ENCODE measurements at places on chromosomes 2 and 18. TPM values are rescaled to one million over a fixed set of nuclear protein-coding genes. Genes with fewer than 3 reads are reported as not detected.

DNA sequence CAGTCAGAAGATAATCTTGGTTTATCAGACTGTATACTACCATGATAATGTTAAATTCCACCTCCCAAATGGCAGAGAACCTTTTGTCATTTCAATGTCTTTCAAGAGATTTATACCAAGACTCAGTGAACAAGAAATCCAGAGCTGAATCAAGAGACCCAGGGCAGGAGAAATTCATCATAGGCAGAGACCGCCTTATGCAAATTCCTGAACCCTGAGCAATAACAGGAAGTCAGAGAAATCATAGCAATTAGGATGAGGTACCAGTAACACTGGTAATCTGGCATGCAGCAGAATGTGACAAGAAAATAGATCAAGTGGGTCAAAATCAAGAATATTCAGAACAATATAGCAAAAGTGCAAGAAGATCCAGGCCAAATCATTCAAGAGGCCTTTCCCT is 412.4 kb upstream of the LRATD1 start:
- H3K4me3 ChIP-seq: no peak overlapping the region
- no peaks in the 10 kb centered on the region for H3K36me3 ChIP-seq
- DNase-seq: no peak
- H3K4me1 ChIP-seq: no peaks in the 10 kb centered on the region

- no peak overlapping the region for H3K4me3 ChIP-seq
- no peaks in the 10 kb centered on the region for H3K27me3 ChIP-seq
- no peak overlapping the region for H3K27ac ChIP-seq
- peak; percentile 60 for DNase-seq
Observed at GRCh38 chr2:240310645-240311044, 124.8 kb upstream of the GPC1 start.

DNA sequence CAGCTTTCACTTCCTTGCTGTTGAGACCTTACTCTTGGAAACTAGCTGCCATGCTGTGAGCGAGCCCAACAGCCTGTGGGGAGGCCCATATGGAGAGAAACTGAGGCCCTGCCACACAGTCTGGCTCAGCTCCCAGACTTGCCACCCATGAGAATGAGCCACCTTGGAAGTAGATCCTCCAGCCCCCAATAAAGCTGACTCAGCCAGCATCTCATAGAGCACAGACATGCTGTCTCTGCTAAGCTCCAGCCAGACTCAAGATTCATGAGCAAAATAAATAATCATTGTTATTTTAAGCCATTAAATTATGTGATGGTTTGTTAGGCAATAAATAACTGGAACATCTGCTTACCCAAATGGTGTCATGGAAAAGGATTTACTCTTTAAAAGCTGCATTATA is 53.6 kb upstream of the DDX18 start:
- H3K27ac ChIP-seq: no peak overlapping the region
- no peaks in the 10 kb centered on the region for H3K27me3 ChIP-seq
- no peaks in the 10 kb centered on the region for H3K4me1 ChIP-seq
- no peak for DNase-seq
- no peaks in the 10 kb centered on the region for H3K36me3 ChIP-seq

DNA sequence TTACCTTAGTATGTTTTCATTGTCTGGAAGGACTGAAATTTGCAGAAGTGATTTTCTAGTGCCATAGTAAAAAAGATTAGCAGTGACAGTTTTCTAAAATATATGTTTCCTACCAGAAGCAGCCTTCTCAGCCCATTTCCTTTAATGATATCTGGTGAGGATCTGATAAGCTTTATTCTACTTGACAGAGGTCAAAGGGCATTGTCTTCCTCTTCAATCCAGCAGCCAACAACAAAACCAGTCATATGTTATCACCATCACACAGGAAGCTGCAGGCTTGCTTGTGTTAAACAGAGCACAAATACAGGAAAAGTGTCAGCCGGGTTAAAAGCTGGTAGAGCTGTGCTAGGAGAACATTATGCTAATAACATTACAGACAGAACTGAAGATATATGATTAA is 35.6 kb upstream of the ZSWIM2 start:
- H3K4me1 ChIP-seq: no peaks in the 10 kb centered on the region
- DNase-seq: no peak
- H3K27me3 ChIP-seq: no peaks in the 10 kb centered on the region
- H3K4me3 ChIP-seq: no peak overlapping the region
- no peak overlapping the region for H3K27ac ChIP-seq
- H3K36me3 ChIP-seq: no peaks in the 10 kb centered on the region

GRCh38 chr2:25176138-25176537 is 7.8 kb upstream of the POMC start:
- no peaks in the 10 kb centered on the region for H3K36me3 ChIP-seq
- no peak for DNase-seq
- no peaks in the 10 kb centered on the region for H3K4me1 ChIP-seq
- H3K27me3 ChIP-seq: no peaks in the 10 kb centered on the region
- H3K27ac ChIP-seq: no peak overlapping the region
- H3K4me3 ChIP-seq: no peak overlapping the region

- no peaks in the 10 kb centered on the region for H3K27me3 ChIP-seq
- H3K4me1 ChIP-seq: peaks cover 2% of the 10 kb centered on the region
- no peak overlapping the region for H3K4me3 ChIP-seq
Observed at GRCh38 chr2:219408631-219409030, 9.5 kb upstream of the DES start.

ASAP2 gene
- total RNA-seq: 55.2 TPM

DNA sequence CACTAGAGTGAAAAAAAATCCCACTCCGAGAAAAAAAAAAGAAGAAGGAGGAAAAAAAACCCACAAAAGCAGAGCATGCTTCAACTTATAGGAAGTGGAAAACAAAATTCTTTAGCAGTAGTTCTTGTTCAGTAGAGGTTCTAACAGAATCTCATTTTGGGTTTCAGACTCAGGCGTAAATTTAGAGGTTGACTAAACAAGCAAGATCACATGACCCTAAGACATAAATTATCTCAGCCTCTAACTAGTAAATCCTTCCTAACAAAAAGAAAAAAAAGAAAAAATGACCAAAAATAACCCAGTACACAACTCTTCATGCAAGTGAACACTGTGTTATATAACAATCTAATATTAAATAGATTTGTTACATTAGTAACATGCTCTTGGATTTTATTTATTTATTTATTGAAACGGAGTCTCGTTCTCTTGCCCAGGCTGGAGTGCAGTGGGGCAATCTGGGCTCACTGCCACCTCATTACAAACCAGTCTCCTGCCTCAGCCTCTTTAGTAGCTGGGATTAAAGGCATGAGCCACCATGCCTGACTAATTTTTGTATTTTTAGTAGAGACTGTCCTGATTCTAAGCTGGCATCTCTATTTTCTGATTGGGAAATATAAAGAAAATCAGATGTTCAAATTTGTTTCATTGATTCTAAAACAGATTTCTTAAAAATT is 35.4 kb downstream of the PPP4R3B start:
- H3K27me3 ChIP-seq: no peaks in the 10 kb centered on the region
- no peaks in the 10 kb centered on the region for H3K36me3 ChIP-seq
- no peak overlapping the region for H3K27ac ChIP-seq
- DNase-seq: no peak
- no peak overlapping the region for H3K4me3 ChIP-seq

ERBB4 gene
- 42.0 TPM for total RNA-seq

NETO1 gene
- total RNA-seq: 3.8 TPM

GRCh38 chr2:142874293-142874814 is 3.1 kb upstream of the KYNU start:
- H3K27ac ChIP-seq: no peak overlapping the region
- no peak for DNase-seq
- H3K27me3 ChIP-seq: no peaks in the 10 kb centered on the region
- no peak overlapping the region for H3K4me3 ChIP-seq
- no peaks in the 10 kb centered on the region for H3K36me3 ChIP-seq
- H3K4me1 ChIP-seq: no peaks in the 10 kb centered on the region

UGT1A9 gene
- total RNA-seq: not detected

AFF3 gene
- total RNA-seq: 15.7 TPM

DNA sequence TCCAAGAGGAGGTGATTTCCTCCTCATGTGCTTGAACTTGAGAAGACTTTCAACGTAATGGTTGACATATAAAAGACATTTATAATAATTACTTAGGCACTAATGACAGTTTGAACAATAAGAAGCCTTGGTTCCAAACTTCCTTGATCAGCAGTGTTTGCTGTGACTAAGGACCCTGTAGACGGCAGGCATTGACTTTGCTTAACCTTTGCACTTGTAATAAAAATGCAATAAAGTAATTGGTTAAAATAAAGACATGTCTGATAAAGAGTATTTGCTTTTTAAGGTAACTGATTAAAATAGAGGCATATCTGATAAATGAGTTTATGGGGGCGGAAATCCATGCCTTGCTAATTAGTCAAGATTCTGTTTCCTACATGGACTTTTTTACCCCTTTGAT is 82.2 kb upstream of the ST8SIA3 start:
- DNase-seq: no peak
- H3K27me3 ChIP-seq: no peaks in the 10 kb centered on the region
- no peaks in the 10 kb centered on the region for H3K36me3 ChIP-seq
- no peak overlapping the region for H3K4me3 ChIP-seq

PID1 gene
- 44.8 TPM for total RNA-seq

GRCh38 chr2:133574620-133575019 is 6.4 kb upstream of the NCKAP5 start:
- no peak overlapping the region for H3K27ac ChIP-seq
- H3K27me3 ChIP-seq: peaks cover 2% of the 10 kb centered on the region

DNA sequence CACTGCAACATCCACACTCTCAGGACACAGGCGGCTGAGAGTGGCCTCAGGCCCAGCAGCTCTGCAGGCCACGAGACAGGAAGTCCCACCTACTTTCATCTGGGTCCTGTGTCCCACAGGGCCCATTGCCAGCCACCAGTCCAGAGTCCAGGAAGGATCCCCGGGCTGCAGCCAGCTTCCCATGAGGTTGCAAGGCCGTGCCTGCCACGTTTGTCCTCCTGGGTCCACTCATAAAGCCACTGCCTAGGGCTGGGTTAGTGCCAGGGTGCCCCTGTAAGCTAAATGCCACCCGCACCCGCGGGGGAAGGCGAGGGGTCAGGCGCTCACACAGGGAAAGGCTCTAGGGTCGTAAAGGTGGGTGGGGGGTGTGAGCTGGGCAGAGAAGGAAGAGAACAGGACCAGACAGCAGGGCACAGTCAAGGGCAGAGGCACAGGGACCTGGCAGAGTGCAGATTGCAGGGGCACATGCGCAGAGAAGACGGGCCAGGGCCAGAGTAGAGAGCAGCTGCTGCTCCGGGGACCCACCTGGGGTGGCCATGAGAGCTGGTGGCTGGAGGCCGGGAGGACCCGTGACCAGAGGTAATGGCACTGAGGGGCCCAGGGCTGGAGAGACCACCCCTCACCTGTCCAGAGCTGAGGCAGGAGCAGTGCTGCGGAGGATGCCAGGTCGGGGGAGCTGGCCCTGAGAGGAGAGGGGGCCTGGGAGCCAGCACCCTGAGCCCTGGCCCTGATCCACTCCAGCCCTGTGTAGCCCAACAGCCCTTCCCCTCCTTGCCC is 8.0 kb downstream of the AGXT start:
- no peak overlapping the region for H3K4me3 ChIP-seq
- H3K4me1 ChIP-seq: no peaks in the 10 kb centered on the region
- no peaks in the 10 kb centered on the region for H3K27me3 ChIP-seq
- H3K36me3 ChIP-seq: no peaks in the 10 kb centered on the region
- DNase-seq: peak; percentile 32

- no peaks in the 10 kb centered on the region for H3K27me3 ChIP-seq
- no peak overlapping the region for H3K27ac ChIP-seq
- no peaks in the 10 kb centered on the region for H3K36me3 ChIP-seq
- no peak overlapping the region for H3K4me3 ChIP-seq
- no peaks in the 10 kb centered on the region for H3K4me1 ChIP-seq
Observed at GRCh38 chr2:120319686-120320317, 26.1 kb upstream of the INHBB start.

MSTN gene
- total RNA-seq: 0.81 TPM

GRCh38 chr18:8616028-8616401 is 6.8 kb downstream of the RAB12 start:
- no peak overlapping the region for H3K27ac ChIP-seq
- no peak for DNase-seq
- peaks cover 4% of the 10 kb centered on the region for H3K4me1 ChIP-seq

DNA sequence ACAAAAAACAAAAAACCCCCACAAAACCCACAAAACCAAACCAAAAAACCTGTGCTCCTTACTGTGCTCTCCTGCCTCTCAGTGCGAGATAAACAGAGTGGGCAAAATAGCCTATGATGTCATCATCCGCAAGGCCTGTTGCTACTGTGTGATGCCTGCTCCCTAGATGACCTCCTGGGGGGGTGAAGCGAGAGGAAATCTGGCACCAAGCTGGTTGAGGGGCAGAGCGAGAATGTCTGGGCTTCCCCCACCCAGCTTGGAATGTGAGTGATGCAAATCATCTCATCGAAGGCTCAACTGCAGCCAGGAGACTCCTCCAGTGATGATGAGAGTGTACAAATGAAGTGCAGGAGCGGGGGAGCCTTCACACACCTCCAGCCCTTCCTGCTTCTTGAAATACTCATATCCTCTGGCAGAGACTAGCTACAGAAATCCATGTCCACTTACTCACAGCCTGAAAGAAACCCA is 57.7 kb upstream of the MAP4K3 start:
- DNase-seq: no peak
- peaks cover 5% of the 10 kb centered on the region for H3K4me1 ChIP-seq
- no peak overlapping the region for H3K4me3 ChIP-seq
- H3K36me3 ChIP-seq: no peaks in the 10 kb centered on the region
- H3K27me3 ChIP-seq: no peaks in the 10 kb centered on the region
- H3K27ac ChIP-seq: no peak overlapping the region

KCNJ3 gene
- 5.1 TPM for total RNA-seq

- no peak for DNase-seq
- H3K4me3 ChIP-seq: no peak overlapping the region
- no peak overlapping the region for H3K27ac ChIP-seq
- H3K4me1 ChIP-seq: no peaks in the 10 kb centered on the region
- peaks cover 1% of the 10 kb centered on the region for H3K36me3 ChIP-seq
- no peaks in the 10 kb centered on the region for H3K27me3 ChIP-seq
Observed at GRCh38 chr2:25274868-25275574, 66.7 kb downstream of the DNMT3A start.

- H3K36me3 ChIP-seq: no peaks in the 10 kb centered on the region
- H3K27ac ChIP-seq: no peak overlapping the region
- H3K27me3 ChIP-seq: no peaks in the 10 kb centered on the region
Observed at GRCh38 chr2:7018767-7019166, 101.6 kb downstream of the RNF144A start.

- H3K27ac ChIP-seq: no peak overlapping the region
- DNase-seq: no peak
- no peaks in the 10 kb centered on the region for H3K4me1 ChIP-seq
- no peaks in the 10 kb centered on the region for H3K27me3 ChIP-seq
Observed at GRCh38 chr18:76252880-76253279, 242.2 kb downstream of the ZNF516 start.

- no peaks in the 10 kb centered on the region for H3K27me3 ChIP-seq
- no peak overlapping the region for H3K4me3 ChIP-seq
- H3K27ac ChIP-seq: no peak overlapping the region
Observed at GRCh38 chr2:206616151-206616550, 26.1 kb upstream of the FAM237A start.

DNA sequence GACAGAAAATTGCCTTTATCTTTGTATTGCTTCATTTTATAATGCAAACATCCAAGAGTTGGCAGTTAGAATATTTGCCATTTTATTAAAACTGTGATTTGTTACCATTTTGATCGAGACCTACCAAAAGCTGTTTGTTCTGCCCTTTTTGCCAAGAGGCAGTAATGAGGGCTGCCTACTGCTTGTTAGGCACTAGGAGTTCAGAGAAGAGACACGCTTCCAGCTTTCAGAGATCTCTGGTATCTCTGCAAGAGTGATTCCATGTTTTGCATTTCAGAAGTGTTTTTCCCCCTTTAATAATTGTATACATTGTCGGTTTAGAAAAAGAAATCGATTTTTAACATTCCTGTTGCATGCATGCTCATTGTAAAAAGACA is 628 bp downstream of the MRPL30 start:
- no peaks in the 10 kb centered on the region for H3K36me3 ChIP-seq
- no peak overlapping the region for H3K27ac ChIP-seq
- peak overlapping the region; percentile 100 for H3K4me3 ChIP-seq
- peaks cover 5% of the 10 kb centered on the region for H3K4me1 ChIP-seq
- H3K27me3 ChIP-seq: no peaks in the 10 kb centered on the region

ACAA2 gene
- 39.4 TPM for total RNA-seq
